RPMI7951 (cell line): ENCODE measurements at places on chromosomes 16 and 17. TPM values are rescaled to one million over a fixed set of nuclear protein-coding genes. Genes with fewer than 3 reads are reported as not detected.

DNA sequence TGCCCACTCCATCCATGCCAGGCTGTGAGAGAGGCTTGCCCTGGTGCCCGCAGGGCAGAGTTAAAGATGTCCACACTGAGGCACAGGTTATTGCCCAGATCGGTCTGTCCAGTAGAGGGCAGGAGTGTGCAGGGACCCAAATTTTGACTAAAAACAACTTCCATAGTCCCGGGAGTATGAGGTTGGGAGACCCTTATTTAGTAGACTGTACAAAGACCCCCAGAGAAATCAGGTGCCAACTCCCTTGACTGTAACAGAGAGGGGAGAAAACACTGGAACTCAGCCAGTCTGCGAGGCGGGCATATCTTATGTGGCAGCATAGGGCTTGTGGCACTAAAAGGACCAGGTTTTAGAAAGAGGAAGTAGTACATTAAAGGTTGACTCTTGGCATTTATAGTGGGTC lies 43.4 kb downstream of the HNF1B start:
- DNase-seq, result no peak

- no peak for DNase-seq
Observed at GRCh38 chr17:61461586-61461966, 9.4 kb downstream of the TBX4 start.

- no peak for DNase-seq
Observed at GRCh38 chr16:17166095-17166494, 304.7 kb downstream of the XYLT1 start.

DNA sequence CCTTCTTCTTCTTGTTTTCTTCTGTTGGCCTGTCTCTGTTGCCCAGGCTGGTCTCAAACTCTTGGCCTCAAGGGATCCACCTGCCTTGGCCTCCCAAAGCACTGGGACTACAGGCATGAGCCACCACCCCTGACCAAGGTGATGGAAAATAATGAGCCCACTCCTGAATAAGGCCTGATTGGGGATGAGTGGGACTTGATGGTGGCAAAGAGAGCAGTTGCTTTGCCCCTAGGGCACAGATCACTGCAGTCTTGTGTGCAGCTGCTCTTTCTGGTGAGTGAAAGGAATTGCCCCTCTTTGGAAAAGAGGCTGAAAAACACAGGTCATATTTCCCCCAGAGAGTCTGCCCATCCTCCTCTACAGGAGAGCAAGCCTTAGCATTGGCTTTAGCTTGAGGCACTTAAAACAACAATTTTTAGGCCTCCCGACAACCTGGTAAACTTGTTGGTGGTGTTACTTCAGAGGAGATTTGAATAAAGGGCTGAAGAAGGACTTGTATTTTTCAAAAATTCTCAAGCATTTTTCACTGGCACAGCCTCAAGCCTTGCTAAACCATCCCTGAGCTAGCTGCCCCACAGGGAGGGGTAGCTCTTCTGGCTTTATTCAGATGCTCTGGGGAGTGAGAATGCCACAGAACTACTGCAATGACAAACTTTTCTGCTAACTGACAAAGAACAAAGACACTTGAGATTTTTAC lies 6.1 kb upstream of the PDP2 start:
- DNase-seq, result peak; percentile 86

- no peak for DNase-seq
Observed at GRCh38 chr17:18004345-18004744, 31.7 kb downstream of the DRC3 start.

DNA sequence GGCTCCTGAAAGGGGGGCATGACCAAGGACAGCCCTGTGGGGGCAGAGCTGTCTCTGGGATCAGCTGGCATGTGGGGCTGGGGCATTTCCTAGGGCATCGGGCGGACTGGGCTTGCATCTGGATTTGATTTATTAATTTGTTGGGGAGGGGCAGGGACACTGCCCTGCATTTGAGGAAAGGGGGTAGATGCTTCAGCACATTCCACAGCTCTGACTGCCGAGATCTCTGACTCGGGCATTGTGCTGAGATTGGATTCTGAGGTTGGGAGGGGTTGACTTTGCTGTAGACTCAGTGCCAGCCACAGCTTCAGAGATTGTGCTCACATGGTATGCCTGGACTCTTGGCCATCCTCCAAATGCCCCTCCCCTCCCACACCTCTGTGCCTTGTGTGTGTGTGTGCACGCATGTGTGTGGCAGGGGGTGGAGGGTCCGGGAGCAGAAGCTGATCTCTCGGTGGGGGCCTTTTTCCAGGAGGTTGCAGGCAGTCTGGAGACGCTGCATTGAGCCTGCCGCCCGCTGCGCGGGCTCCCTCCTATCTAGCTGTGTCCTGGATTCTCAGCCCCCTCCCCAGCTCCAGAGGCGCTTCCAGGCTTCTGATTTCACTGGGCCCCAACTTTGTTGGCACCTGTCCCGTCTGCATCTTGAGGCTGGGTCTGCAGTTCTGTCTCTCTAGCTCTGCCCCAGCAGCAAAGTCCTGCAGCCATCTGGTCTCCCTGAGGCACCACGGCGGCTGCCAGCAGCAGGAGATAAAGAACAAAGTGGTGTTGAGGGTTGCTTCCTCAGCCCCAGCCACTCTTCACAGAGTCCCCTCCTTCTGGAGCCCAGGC lies 14.9 kb downstream of the IGFBP4 start:
- DNase-seq, result peak; percentile 73

- DNase-seq, result no peak
Observed at GRCh38 chr17:5391678-5392077, 27.8 kb downstream of the NUP88 start.

The ABCC11 gene
- not detected in 2 replicates for total RNA-seq

The ATP2C2 gene
- not detected in 2 replicates for total RNA-seq

The SAMD14 gene
- 0.10 and 0.24 TPM in 2 replicates for total RNA-seq
